WERI-Rb-1 (cell line): ENCODE measurements at places on chromosomes 16 and 17.

DNA sequence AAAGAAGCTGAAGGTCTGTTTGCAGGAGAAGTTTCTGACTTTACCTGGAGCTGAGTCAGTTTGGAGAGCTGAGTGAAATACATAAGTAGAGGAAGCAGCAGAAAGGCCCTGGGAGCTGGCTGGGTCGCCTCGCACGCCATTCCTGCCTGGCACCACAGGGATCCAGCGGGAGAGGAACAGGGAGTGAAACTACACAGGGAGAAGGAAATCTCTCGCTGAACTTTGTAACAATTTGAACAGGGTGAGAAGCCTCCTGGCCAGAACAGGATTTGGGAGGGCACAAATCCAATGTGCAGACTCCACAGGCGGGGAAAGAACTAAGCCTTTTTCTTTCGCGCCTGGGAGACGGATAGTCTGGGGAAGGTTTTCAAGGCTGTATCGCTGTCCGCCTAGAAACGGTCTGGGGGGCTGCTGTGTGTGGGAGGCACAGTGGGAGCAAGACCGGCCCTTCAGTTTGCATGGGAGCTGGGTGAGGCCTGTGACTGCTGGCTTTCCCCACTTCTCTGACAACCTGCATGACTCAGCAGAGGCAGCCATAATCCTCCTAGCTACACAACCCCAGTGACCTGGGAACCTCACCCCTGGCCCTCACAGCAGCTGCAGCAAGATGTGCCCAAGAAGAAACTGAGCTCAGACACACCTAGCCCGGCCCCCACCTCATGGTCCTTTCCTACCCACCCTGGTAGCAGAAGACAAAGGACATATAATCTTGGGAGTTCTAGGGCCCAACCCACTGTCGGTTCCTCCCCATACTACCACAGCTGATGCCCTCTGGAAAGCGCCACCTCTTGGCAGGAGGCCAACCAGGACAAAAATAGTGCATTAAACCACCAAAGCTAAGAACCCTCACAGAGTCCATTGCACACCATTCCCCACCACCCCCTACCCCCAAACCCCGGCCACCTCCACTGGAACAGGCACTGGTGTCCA, 778.6 kb downstream of the KCNJ2 start:
- DNase-seq, result no peak

DNA sequence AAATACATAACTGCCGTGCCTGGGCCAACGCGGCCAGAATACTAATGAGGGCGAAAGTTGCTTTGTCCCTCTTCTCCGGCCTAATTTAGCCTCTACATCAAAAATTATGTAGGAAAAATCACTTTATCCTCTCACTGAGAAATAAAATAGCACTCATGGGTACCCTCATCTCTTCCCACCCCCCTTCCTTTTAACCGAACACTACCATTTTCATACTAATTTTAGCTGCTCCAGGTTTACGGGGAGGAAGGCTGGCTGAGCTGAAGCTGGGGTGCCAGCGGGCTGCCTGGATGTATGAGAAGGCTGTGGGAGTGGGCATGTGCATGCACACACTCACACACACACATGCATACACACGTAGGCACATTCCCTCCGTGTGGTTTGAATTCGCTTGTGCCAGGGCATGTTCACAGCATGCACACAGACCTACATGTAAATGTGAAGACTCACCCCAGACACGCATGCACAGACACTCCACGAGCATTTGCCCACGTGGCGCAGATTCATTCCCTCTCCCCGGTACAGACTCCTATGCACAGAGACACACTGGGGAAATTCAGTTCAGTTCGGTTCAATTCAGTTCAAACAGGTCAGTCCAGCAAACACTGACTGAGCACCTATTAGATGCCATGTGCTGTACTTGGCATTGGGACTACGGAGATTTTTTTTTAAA, 145.1 kb downstream of the MRM1 start:
- DNase-seq, result no peak

- DNase-seq, result no peak
Observed at GRCh38 chr17:8326511-8327302, 12.9 kb upstream of the ODF4 start.

DNA sequence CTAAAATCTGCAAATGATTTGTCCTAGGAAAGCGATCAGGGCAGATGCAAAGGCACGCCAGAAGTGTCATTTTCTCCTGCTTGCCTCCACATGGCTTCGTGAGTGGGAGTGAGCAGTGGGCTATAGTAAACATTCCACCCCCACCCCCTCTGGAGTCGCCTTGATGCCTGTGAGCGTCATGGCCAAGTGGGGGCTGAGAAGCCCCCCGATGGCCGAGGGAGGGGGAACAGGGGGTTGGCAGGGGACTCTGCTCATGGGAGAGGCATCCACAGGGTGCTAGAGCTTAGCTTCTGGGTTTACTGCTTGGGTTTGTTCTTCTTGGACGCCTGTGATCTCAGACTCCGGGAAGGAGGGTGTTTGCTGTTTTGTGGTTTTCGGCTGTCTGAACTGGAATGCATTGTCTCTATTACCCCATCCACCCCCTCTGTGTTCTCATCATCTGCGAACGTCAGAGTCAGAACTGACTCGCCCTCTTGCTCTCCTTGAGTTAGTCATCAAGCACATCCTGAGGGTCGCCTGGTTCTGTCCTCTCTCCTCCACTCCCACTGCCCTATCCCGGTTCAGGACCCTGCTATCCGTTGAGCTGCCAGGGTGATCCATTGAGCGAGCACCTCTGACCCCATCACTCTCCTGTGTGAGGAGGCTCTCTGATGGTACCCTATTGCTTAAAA, 15.4 kb downstream of the TNS4 start:
- no peak for DNase-seq

DNA sequence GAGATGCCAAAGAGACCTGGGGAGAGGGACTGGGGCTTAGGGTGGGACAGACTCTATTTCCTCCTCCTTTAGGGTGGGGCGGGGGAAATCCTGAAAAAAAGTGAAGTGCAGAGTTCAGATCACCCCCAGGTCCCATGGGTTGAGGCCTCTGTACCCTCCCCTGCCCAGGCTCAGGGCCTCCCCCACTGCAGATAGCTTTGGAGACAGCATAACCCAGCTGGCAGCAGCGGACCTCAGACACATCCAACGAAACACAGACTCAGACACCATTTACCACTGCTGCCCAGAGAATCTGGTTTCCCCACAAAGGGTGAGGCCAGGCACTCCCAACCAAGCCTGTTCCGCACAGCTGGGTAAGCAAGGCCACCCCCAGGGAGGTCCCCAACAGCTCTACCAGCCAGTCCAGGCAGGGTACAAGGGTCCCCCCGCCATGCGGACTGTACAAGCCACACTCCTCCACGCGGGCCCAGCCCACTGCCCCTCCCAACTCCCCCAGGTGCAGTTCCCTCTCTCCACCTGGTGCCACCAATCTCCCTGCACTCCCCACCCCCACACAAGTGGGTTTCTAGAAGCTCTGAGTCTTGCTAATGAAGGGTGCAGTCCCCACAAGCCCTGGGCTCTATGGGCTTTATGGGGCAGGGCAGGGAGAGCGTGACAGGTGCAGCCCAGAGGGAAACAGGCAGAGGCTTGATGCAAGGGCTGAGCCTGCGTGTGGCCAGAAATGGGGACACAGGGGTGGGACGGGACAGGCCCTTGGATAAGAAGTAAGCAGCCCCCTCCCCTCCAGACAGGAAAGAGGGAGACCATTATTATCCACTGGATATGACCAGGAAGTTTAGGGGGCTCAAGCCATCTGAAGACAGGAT, 8.9 kb downstream of the RHBDF2 start:
- DNase-seq, result no peak

DNA sequence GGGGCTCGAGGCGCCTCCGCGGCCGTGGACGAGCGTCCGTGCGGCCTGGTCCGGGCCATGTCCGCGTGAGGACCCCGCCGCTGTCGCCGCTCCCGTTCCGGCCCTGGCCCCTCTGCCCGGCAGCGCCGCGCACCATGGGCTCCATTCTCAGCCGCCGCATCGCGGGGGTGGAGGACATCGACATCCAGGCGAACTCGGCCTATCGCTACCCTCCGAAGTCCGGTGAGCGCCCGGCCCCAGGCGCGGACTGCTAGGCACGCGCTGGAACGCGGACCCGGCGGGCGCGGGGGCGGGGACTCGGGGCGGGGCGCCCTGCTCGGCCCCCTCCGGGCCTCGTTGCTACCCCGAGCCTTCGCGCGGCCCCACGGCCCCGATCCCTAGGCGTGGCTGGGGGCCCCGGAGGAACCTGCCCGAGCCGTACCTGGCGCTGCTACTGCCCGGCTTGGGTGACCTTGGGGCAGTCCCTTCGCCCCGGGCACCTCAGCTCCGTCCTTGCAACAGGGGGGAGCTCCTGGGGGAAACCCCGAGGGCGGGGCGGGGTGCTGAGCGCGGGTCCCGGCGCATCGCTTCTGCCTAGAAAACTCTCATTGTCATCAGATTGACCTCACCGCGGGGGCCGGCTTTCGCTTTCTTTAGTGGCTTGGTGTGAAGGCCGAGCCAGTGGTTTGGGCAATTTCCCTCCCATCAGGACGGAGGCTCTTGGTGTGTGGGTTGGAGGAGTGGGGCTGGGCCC, 367 bp downstream of the MGRN1 start:
- peak; percentile 39 for DNase-seq

GRCh38 chr16:70615945-70616344, 30.4 kb upstream of the IL34 start:
- DNase-seq, result no peak

DNA sequence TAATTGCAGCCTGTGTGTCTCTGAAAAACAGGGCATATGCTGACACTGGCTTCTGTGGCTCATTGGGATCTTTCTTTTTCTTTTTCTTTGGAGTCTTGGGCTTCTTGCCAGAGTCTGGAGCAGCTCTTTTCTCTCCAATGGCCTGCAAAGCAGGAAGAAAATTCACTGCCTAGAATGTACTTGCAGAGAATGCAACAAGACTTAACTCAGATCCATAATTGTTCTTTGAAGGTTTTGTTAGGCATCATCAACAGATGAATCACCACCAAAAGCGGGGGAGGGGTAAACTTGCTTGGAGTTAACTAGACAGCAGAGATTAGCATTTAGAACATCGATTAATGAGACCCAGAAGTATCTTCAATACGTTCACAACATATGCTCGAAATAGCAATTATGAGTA, 100.9 kb downstream of the TOX3 start:
- DNase-seq, result peak; percentile 31

GRCh38 chr16:87393680-87394055, 1.5 kb downstream of the MAP1LC3B start:
- DNase-seq, result no peak

DNA sequence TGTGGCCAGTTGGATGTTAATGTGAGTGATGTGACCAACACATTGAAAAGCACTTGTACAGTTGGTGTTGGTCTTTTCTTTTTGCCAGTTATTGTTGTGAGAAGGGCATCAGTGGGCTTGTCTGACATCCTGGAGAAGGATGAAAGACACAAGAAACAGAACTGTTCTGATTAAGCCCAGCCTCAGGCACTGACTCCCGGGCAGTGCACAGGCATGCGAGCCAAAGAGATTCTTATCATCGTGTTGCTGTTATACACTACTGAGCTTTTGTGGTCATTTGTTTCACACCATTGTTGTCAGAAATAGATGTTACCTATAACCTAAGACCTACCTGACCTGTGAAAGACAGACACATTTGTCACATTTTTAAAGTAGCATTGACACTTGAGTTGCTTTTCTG, 236.8 kb upstream of the CA10 start:
- no peak for DNase-seq

DNA sequence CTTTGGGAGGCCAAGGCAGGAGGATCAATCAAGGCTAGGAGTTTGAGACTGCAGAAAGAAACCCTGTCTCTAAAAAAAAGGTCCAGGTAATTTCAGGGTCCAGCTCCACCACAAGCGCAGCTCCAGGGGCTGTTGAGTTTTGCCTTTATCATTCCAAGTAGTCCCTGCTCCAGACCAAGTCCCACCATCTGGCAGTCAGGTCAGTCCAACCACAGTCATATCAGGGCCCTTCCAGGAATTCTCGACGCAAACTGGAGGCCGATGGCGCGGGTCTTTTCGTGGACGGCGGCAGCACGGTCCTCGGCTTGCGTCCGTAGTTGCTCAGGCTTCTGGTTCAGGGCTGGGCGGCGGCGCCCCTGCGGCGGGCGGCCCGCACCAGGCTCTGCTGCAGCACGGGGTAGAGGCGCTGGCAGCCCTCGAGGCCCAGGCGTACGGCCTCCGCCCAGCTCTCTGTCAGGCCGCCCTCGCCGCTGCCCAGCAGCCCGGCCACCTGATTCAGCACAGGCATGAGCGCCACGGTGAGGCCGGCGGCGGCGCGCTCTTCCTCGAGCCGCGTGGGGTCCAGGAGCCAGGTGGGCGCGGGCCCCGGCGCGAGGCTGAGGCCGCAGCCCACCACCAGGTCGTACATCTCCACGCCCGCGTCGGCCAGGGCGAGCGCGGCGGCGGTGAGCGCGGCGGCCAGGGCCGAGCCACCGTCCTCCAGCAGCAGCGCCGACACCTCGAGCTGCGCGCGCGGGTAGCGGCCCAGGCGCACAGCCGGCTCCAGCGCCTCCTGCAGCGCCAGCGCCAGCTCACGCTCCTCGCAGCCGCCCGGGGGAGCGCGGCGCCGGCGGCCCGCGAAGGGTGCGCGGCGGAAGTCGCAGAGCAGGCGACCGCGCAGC, 752 bp downstream of the EXOSC6 start:
- DNase-seq, result peak; percentile 59

- no peak for DNase-seq
Observed at GRCh38 chr16:11964761-11965551, at the start of gene TNFRSF17. Gene TNFRSF17 (plus strand): TSS chr16:11965210. CDS start chr16:11965325, 115 bp downstream.

GRCh38 chr16:53598511-53599275, 95.7 kb upstream of the AKTIP start:
- no peak for DNase-seq

GRCh38 chr17:55561316-55561972, 50.2 kb upstream of the SMIM36 start:
- DNase-seq, result no peak

DNA sequence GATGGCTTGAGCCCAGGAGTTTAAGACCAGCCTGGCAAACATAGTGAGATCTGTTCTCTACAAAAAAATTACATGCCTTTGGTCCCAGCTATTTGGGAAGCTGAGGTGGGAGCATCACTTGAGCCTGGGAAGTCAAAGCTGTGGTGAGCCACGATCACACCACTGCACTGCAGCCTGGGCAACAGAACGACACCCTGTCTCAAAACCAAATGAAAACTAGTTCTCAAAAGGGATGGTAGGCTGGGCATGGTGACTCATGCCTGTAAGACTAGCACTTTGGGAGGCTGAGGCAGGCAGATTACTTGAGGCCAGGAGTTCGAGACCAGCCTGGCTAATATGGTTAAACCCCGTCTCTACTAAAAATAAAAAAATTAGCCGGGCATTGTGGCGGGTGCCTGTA, 31.1 kb downstream of the PPM1D start:
- no peak for DNase-seq

- peak; percentile 69 for DNase-seq
Observed at GRCh38 chr16:10981697-10982216, 37.4 kb downstream of the CLEC16A start.

- DNase-seq, result peak; percentile 28
Observed at GRCh38 chr17:74513987-74514631, 17.2 kb downstream of the CD300LB start.

- no peak for DNase-seq
Observed at GRCh38 chr17:49635121-49635520, 42.8 kb downstream of the SPOP start.

GRCh38 chr17:80347536-80347935, 67.4 kb upstream of the ENDOV start:
- no peak for DNase-seq

- DNase-seq, result peak; percentile 23
Observed at GRCh38 chr16:9499941-9500593, 408.6 kb downstream of the HAPSTR1 start.
